ENCODE measurements at places on chromosomes 11 and 22. TPM values are rescaled to one million over a fixed set of nuclear protein-coding genes. Genes with fewer than 3 reads are reported as not detected.

CHRM1 gene
- total RNA-seq = not detected

TSSK2 gene
- total RNA-seq = not detected

JAML gene
- not detected for total RNA-seq

MPZL3 gene
- 1.3 TPM for total RNA-seq

APOC3 gene
- total RNA-seq = not detected

CST6 gene
- 0.38 TPM for total RNA-seq

MRGPRF gene
- 10.1 TPM for total RNA-seq

DNAJB7 gene
- not detected for total RNA-seq

OR8G1 gene
- not detected for total RNA-seq

CHRNA10 gene
- 0.56 TPM for total RNA-seq

SMCO4 gene
- total RNA-seq = 10.4 TPM

HEPACAM gene
- total RNA-seq = not detected

ACTN3 gene
- under 0.01 TPM for total RNA-seq

OR4D5 gene
- not detected for total RNA-seq

PARVG gene
- total RNA-seq = under 0.01 TPM

C22orf31 gene
- total RNA-seq = not detected

OR2AG2 gene
- total RNA-seq = under 0.01 TPM

SLC22A25 gene
- not detected for total RNA-seq

TRPC6 gene
- 2.1 TPM for total RNA-seq

YAP1 gene
- total RNA-seq = 157 TPM

SCUBE1 gene
- not detected for total RNA-seq

MAP6 gene
- 2.5 TPM for total RNA-seq
